GDM1 (cell line): ENCODE measurements at places on chromosomes 7 and 10.

- peak; percentile 58 for DNase-seq
Measured at GRCh38 chr7:130896898-130897514, 163.0 kb upstream of the KLF14 start.

DNA sequence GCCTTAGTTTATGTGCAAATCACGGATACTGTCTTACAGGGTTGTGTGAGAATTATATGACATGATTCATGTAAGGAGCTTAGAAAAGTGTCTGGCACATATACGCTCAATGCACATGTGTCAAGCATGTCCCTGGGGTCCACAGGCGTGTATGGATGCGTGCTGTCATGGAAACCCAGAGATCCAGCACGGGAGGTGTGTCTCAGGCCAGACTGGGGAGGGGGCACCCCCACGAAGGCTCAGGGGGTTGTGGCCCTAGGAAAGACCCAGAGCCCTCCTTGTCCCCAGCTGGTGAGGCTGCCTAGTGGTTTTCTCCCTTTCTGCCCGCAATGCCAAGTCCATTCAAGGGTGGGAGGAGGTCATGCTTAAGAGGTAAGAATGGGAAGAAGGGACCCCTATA lies 9.1 kb downstream of the BTBD16 start:
- DNase-seq = no peak

DNA sequence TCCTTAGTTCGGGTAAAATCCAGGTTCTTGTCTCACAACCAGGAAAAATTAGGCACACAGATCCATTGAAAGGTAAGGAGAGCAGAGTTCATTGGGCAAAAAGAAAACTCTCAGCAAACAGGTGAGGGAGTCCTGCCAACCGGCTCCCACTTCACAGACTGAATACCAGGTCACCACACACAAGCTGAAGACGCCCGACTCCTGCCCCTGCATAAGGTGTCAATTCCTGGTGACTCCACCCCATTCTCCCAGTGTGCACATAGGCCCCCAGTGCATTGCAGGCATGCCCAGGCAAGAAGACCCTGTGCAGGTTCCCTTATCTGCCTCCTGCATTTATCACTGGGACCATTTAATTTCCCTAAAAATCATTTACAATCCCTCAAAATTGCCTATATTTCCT lies 354.6 kb downstream of the LRRTM3 start:
- DNase-seq = no peak

GRCh38 chr7:53811555-53812079 lies 730.6 kb upstream of the VSTM2A start:
- no peak for DNase-seq

GRCh38 chr7:30091491-30091912 lies 43.3 kb upstream of the MTURN start:
- no peak for DNase-seq
